ENCODE measurements at places on chromosomes 7 and 10. TPM values are rescaled to one million over a fixed set of nuclear protein-coding genes. Genes with fewer than 3 reads are reported as not detected.

GRCh38 chr7:16347066-16347826 is 74.1 kb downstream of the CRPPA start:
- DNase-seq = no peak
- no peak overlapping the region for H3K27ac ChIP-seq
- no peaks in the 10 kb centered on the region for H3K36me3 ChIP-seq
- H3K4me3 ChIP-seq = no peak overlapping the region
- H3K27me3 ChIP-seq = no peaks in the 10 kb centered on the region

GRCh38 chr7:25951414-25952260 is 200.4 kb upstream of the NFE2L3 start:
- DNase-seq = no peak
- H3K4me1 ChIP-seq = peaks cover 6% of the 10 kb centered on the region
- peaks cover 37% of the 10 kb centered on the region for H3K27me3 ChIP-seq
- no peak overlapping the region for H3K27ac ChIP-seq
- no peaks in the 10 kb centered on the region for H3K36me3 ChIP-seq
- peak overlapping the region; percentile 40 for H3K4me3 ChIP-seq

GRCh38 chr10:60114765-60115586 is 208.6 kb upstream of the CCDC6 start:
- H3K27me3 ChIP-seq = no peaks in the 10 kb centered on the region
- no peak overlapping the region for H3K27ac ChIP-seq
- no peaks in the 10 kb centered on the region for H3K4me1 ChIP-seq
- DNase-seq = peak; percentile 69

GRCh38 chr10:33132626-33133025 is 174.6 kb upstream of the ITGB1 start:
- H3K4me1 ChIP-seq = peaks cover 5% of the 10 kb centered on the region
- no peak overlapping the region for H3K4me3 ChIP-seq
- H3K36me3 ChIP-seq = no peaks in the 10 kb centered on the region
- DNase-seq = no peak

The AS3MT gene
- 1.0 TPM for polyA plus RNA-seq

GRCh38 chr10:17693009-17693408 is 49.1 kb downstream of the STAM start:
- no peak overlapping the region for H3K4me3 ChIP-seq
- no peaks in the 10 kb centered on the region for H3K27me3 ChIP-seq
- DNase-seq = peak; percentile 13
- H3K27ac ChIP-seq = no peak overlapping the region

GRCh38 chr7:88040694-88041093 is 106.6 kb downstream of the ADAM22 start:
- no peak overlapping the region for H3K4me3 ChIP-seq
- H3K27ac ChIP-seq = no peak overlapping the region
- no peaks in the 10 kb centered on the region for H3K27me3 ChIP-seq
- no peaks in the 10 kb centered on the region for H3K4me1 ChIP-seq
- H3K36me3 ChIP-seq = no peaks in the 10 kb centered on the region

DNA sequence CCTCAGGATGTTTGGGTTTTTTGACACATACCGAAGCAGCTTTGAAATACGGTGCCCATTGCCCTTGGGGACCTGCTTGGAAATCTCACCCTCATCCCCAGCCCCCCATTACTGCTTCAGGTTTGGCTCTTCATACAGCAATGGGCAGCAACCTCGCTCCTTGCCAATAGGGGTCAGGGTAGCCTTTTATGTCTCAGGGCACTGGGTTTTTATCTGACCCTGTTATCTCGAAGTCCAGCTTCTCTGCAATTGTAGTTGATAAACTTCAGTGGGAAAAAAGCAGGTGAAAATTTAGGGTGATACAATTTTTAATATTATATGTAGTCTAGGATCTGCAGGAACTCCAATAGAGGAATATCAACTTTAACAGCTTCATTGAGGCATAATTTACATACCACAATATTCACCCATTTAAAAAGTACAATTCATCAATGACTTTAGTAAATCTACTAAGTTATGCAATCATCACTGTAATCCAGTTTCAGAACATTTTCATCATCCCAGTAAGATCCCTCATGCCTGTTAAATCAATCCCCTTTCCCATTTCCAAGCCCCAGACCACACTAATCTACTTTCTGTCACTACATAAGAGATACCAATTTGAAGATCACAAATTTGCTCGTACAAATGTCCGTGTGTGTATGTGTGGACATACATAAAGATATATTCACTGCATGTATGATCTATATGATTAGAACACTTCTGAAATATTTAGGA is 386.2 kb downstream of the KCNMA1 start:
- DNase-seq = peak; percentile 55
- H3K27me3 ChIP-seq = no peaks in the 10 kb centered on the region
- no peak overlapping the region for H3K4me3 ChIP-seq
- no peak overlapping the region for H3K27ac ChIP-seq
- H3K36me3 ChIP-seq = no peaks in the 10 kb centered on the region

DNA sequence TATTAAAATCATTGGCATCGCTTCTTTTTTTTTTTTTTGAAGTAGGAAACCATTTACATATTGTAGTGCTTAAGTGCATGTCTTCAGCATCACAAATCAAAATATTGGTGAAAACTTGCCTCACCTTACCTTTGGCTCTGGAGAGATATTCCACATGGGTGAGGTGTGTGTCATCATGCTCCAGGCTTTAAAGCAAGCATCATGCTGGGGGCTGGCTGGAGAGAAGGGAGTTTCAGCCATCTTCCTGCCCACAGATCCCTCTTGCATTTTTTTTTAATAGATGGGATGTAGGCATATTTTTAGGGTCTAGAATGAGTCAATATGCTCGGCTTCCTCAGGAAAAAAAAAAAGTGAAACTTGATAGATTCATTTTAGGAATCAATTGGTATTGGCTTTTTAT is 2.3 kb upstream of the INSYN2A start:
- H3K27ac ChIP-seq = no peak overlapping the region
- DNase-seq = no peak

DNA sequence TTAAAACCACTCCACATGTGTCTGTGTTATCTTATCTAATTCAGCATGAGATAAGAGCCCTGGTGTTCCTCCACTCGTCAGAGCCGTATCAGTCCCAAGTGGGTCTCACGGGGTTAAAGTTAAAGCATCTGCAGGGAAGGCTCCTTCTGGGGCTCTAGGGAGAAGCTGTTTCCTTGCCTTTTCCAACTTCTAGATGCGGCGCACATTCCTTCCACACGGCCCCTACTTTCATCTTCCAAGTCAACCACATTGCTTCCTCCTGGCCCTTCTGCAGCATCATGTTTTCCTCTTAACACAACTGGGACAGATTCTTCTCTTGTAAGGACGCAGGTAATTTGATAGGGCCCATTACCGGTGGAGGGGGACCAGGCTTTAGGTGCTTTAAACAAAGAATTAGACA is 620.1 kb upstream of the DPP6 start:
- no peaks in the 10 kb centered on the region for H3K27me3 ChIP-seq
- no peak overlapping the region for H3K4me3 ChIP-seq
- H3K36me3 ChIP-seq = no peaks in the 10 kb centered on the region
- H3K4me1 ChIP-seq = no peaks in the 10 kb centered on the region

DNA sequence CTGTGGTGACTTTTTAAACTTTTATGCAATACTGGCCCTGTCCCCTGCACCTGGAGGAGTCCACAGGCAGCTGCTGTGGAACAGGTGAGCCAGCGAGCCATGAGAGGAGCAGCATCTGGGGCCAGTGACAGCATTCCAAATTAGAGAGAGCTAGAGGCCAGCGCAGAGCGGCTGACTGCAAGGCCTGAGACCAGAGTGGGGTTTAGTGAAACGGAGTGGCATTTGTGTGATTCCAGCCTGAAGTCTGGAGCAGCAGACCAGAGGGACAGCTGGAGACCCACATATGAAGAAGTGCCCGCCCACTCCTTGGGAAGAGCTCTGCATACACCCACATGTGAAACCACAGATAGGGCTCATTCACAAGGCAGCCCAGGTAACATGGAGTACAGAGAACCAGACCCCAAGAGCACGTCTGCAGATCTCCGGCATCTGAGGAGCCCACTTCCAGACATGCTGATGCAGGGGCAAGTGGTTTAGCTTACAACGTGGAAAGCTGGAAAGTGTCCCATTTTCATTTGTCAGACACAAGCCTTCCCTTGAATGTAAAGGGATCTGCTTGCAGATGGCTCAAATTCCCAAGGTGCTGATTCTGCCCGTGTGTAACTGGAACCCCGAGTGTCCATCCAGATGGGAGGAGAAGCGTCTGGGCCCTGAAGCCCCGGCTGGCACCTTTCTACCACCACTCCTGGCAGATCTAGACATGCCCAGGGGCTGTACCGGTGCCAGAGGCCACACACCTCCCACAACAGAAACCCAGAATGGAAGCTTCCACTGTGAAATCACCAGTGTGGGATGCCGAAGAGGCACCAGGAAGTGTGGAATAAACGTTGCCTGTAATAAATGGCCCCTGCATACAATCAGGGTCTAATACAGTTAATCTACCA is 256.0 kb upstream of the TCERG1L start:
- H3K4me3 ChIP-seq = no peak overlapping the region
- no peak for DNase-seq
- H3K27me3 ChIP-seq = no peaks in the 10 kb centered on the region

DNA sequence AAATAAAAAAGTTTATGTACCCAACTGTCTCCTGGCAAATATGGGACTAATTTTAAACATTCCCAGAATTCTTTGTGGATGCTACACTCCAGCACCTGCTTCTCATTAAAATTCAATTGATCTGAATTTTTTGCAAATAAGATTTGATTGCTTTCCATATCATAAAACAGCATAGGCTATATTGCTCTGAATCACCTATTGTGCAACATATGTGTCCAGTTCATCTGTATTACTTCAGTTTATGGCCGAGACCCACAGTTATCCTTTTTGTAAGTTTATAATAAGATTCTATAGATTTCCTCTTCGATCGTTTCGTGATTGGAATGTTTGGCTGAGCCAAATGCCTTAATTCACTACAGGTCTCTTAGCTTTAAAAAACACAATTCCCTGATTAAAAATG is 351.1 kb downstream of the TFEC start:
- no peak overlapping the region for H3K4me3 ChIP-seq

- H3K4me1 ChIP-seq = peaks cover 11% of the 10 kb centered on the region
- no peak overlapping the region for H3K4me3 ChIP-seq
- no peak overlapping the region for H3K27ac ChIP-seq
- H3K27me3 ChIP-seq = no peaks in the 10 kb centered on the region
- DNase-seq = no peak
Measured at GRCh38 chr7:151724920-151725584, 151.9 kb downstream of the PRKAG2 start.

GRCh38 chr10:106661133-106661766 is 503.3 kb downstream of the SORCS1 start:
- no peaks in the 10 kb centered on the region for H3K36me3 ChIP-seq
- no peaks in the 10 kb centered on the region for H3K27me3 ChIP-seq
- H3K4me1 ChIP-seq = no peaks in the 10 kb centered on the region
- DNase-seq = no peak
- H3K27ac ChIP-seq = no peak overlapping the region

The GPER1 gene
- polyA plus RNA-seq = 2.3 TPM

The SEMA3E gene
- not detected for polyA plus RNA-seq

GRCh38 chr7:70040970-70041766 is 442.9 kb downstream of the AUTS2 start:
- H3K4me1 ChIP-seq = no peaks in the 10 kb centered on the region
- H3K27ac ChIP-seq = no peak overlapping the region
- no peaks in the 10 kb centered on the region for H3K36me3 ChIP-seq
- no peak for DNase-seq
